ENCODE measurements at places on chromosomes 4 and X. TPM values are rescaled to one million over a fixed set of nuclear protein-coding genes. Genes with fewer than 3 reads are reported as not detected.

DNA sequence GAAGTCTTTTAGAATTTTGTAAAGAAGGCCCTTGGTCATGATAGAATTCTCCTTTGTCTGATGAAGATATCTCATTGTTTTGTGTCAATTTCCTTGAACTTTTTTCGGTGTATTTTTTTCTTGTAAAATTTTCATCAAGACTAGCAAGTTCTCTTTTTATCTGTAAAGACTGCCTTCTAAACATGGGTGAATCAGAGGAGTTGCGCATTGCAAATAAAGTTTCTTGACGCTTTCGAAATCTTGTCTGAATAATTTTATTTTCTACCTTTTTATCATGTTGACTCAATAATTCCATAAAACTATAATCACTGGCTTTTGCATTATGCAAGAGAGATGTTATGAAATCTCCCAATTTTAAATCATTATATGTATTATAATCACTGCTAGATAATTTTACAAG is 66.2 kb downstream of the NCAPG start:
- H3K27me3 ChIP-seq: no peaks in the 10 kb centered on the region
- H3K27ac ChIP-seq: no peak overlapping the region

Gene SFRP2
- total RNA-seq: 27.1 TPM

- no peaks in the 10 kb centered on the region for H3K4me1 ChIP-seq
- H3K27me3 ChIP-seq: no peaks in the 10 kb centered on the region
- H3K4me3 ChIP-seq: no peak overlapping the region
- no peak overlapping the region for H3K27ac ChIP-seq
Observed at GRCh38 chr4:125097729-125098128, 217.0 kb upstream of the FAT4 start.

- no peaks in the 10 kb centered on the region for H3K36me3 ChIP-seq
- H3K27me3 ChIP-seq: no peaks in the 10 kb centered on the region
- H3K27ac ChIP-seq: peak overlapping the region; percentile 63
- H3K4me1 ChIP-seq: no peaks in the 10 kb centered on the region
- DNase-seq: peak; percentile 73
- H3K4me3 ChIP-seq: no peak overlapping the region
Observed at GRCh38 chr4:153022241-153022715, 86.2 kb downstream of the FHDC1 start.

Gene FAM9B
- not detected for total RNA-seq

DNA sequence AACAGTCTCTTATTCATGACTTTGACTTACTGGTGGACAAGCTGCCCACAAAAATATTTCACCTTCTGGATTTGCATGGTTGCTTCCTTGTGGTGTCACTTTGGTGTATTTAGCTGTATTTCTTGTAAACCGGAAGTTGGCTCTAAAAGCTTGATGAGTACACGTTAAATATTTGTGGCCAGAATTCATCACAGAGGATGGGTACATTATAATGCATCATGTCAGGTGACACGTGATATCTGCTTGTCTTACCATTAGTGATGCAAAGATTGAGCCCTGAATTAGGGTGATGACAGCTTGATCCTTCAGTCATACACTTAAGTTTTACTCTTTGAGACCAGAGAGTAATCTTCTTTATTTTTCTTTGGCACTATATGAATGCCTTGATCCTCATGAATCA is 188.3 kb upstream of the RPS6KA3 start:
- H3K27me3 ChIP-seq: no peaks in the 10 kb centered on the region
- no peaks in the 10 kb centered on the region for H3K36me3 ChIP-seq
- H3K4me3 ChIP-seq: no peak overlapping the region
- H3K27ac ChIP-seq: no peak overlapping the region
- no peaks in the 10 kb centered on the region for H3K4me1 ChIP-seq
- no peak for DNase-seq

DNA sequence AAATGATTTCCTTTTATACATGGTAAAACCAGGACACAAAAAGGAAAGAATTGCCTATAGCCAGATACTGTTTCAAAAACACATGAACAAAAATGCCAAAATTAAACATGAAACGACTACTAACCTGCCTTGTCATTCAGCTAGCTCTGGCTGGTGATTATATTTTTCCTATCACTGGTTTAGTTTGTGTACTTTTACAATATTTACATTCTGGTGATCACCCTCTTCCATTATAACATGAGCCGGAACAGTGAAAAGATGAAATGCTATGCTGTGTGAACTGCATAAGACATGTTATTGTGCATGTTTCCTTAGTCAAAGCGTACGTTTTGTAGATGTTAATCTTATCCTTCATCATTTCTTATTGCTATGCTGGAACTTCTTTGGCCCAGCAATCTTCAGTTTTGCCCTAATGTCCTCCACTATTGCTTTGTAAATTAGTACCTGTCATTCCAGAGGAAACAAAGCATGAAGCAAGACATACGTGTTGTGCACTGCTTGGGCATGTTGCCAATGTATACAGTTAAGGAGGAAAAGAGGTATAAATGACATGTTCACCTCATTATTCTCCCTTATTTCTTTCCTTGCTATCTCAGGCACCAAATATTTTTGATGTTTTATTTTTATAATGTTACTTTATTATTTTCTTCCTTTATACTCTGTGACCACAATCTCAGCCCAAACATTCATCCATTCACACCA is 386.3 kb downstream of the ARHGAP24 start:
- H3K27me3 ChIP-seq: no peaks in the 10 kb centered on the region
- H3K27ac ChIP-seq: no peak overlapping the region
- DNase-seq: no peak
- H3K36me3 ChIP-seq: no peaks in the 10 kb centered on the region

- DNase-seq: no peak
- H3K4me1 ChIP-seq: no peaks in the 10 kb centered on the region
- H3K27me3 ChIP-seq: no peaks in the 10 kb centered on the region
- no peak overlapping the region for H3K27ac ChIP-seq
- H3K4me3 ChIP-seq: no peak overlapping the region
- no peaks in the 10 kb centered on the region for H3K36me3 ChIP-seq
Observed at GRCh38 chr4:109266891-109267290, 35.6 kb downstream of the COL25A1 start.

Gene HSPA4L
- 1.8 TPM for total RNA-seq

Data from upper lobe of left lung (tissue), 6 donors.